CD4-positive, alpha-beta T cell (primary cell): ENCODE measurements at places on chromosomes 4 and X.
A peak's percentile ranks its signal among the peaks of the same experiment; 100 is the strongest.

GRCh38 chr4:86033171-86033570, 326.7 kb downstream of the MAPK10 start:
- no peak for DNase-seq

DNA sequence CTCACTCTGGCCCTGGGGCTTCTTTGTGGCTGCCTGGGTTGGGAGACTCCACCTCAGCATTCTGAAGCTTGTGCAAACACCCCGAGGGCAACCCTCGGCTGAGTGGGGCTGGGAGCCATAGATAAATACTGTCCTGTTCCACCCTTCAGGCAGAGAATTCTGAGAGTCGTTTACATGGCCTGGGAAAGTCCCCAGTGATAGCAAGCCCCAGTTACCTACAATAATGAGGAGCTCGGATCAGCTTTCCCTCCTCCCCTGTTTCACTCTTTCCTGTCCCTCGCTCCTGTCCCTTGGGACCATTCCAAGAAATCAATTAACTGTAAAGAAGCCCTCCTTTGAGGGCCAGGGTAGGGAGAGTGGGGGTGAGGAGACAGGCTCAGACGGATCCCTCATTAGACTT, 31.6 kb upstream of the DDX3X start:
- DNase-seq: no peak

DNA sequence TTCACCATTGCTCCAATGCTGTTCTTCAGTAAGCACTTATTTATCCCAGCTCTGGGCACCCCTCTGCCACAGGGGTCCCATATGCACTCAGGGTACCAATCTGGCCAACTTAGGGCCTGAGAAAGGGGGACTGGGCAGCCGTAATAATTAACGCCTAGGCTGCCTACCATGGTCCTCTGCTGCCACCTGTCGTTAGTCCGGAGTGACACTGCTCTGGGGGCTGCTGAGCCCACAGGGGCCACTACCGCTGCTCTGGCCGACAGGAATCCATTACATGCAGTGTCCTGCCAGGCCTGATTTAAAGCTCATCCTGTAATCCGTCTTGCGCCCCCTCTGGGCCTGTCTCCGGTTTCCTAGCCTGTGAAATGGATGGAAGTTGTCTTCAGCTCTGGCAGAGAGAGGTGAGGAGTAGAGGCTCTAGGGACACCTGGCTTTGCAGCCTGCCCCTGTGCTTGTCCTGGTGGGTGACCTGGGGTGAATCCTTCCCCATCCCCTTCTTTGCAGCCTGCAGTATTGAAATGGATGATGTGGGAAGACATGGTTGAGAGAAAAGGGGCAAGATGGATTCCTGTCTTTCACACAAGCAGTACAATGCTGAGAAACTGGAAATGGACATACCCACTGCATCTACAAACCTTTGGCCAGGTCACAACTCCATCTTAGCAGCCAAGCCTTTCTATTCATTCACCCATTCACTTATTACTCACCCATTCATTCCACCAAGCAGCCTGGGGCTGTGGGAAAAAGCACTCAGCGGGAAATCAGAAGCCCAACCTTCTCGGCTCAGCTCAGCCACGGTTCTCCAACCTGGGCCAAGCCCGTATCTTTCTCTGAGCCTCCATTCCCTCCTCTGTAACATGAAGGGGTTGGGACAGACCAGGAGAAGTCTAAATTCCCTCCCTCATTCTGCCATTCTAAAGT, 116.3 kb upstream of the NALF2 start:
- peak; percentile 1 for DNase-seq

- no peak for DNase-seq
Measured at GRCh38 chr4:85149676-85150075, 183.2 kb upstream of the WDFY3 start.

GRCh38 chr4:108118505-108118904, 50.2 kb downstream of the LEF1 start:
- DNase-seq: no peak

DNA sequence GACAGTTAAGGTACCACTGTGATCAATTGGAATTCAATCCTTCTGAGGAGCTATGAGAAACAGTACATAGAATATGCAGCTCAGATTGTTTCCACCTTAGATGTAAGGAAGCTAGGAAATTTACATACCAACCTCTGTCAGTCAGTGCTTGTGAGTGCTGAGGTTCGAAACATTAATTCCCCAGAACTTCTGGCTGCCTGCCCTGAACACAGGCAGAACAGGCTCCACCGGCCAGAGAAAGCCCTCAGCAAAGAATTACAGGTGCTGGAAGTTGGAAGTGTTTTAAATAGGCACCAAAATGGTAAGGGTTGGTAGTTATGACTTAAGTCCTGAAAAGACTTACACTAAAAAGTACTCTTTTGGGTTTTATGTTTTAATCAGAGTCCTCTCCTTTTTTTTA, 651.8 kb downstream of the C4orf33 start:
- DNase-seq: no peak

- no peak for DNase-seq
Measured at GRCh38 chrX:8861908-8862307, 60.7 kb upstream of the FAM9A start.

GRCh38 chrX:45009371-45010000, 136.5 kb downstream of the KDM6A start:
- DNase-seq: no peak

DNA sequence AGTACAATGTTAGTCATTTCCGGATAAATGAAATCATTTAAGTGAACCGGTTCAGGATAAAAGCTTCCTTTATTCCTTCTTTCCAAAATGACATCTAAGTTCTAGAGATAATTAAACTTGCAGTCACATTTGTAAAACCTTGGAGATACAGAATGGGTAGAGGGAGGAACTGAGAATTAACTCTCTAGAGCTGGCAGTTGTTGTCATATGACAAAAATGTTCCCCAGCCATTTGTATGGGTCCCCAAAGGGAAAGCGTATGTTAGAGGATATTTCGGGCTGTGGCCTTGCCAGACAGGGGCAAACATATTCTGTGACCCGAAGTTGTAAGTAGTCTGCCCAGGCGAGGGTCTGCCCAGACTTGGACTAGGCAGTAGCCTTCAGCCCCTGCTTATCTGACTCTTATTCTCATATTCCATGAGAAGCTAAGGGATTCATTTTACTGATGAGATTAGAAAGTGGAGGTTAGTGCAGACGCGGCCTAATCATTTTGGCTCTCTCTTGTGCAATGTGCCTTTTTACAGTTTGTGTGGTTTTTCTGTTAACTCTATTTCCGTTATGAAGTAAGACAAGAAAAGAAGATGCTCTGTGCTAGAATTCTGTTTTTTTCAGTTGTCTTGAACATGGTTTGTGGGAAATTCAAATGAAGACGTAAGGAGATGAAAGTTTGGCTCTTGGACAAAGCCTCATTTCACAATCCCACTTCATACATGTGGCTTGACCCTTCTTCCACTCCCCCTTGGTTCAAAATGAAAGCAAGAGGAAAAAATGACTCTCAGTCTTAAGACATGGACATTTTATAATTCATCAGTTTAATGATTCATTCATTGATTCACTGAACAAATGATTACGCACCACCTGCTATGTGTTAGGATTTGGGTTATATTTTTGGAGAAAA, 2394.2 kb upstream of the AGA start:
- DNase-seq: no peak

DNA sequence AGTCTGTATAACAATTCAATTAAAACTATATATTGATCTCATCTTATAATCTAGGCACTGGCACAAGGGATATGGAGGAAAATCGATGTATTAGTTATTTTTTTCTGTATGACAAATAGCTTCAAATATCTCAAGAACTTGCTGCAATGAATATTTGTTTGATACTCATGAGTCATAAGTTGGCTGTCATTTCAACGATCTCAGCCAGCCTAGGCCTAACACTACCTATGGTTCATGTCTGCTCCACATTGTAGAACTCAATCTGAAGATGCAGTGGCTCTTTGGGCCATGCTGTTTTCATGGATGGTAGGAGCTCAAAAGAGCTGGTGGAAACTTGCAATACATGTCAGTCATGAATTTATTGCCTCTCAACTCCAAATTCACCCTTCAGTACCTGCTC, 44.7 kb downstream of the MAGEB17 start:
- DNase-seq: no peak

- DNase-seq: peak; percentile 28
Measured at GRCh38 chr4:169620880-169621248, 486 bp downstream of the CLCN3 start.

- DNase-seq: no peak
Measured at GRCh38 chrX:45261005-45261404, 60.3 kb upstream of the DIPK2B start.

GRCh38 chrX:129726307-129727111, 12.3 kb upstream of the XPNPEP2 start:
- peak; percentile 4 for DNase-seq

DNA sequence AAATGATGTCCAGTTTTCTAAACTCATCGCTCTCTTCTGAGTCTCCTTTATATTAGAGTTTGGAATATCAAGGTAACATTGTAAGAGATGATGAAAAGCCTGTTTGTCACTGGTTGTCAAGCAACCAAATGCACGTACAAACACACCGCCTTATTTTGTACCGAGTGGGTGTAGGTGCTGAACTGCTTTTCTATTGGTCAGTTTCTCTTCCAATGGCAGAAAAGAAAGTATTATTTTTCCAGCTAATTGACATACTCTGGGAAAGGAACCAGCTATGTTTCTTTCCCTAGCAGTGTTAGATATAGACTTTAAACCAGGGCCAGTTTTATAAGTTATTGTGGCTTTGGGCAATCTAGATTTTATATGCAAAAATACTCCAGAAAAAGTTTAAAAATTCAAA, 6.6 kb upstream of the PPM1K start:
- DNase-seq: no peak

DNA sequence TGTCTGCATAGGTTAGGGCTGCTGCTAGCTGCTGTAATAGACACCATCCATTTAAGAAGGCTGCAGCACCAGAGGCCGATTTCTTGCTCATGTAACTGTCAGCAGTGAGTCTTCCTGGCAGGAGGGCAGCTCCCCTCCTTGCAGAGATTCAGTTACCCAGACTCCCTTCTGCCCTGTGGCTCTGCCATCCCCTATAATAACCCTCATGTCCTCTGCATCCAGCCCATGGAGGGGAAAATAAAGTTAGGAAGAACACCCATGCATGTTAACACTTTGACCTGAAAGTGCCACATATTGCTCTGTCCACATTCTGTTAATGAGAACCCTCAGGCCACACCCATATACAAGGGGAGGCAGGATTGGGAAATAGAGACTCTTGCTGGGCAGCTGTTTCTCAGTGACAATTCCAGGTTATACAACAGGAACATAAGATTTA, 5.4 kb downstream of the STBD1 start:
- no peak for DNase-seq

DNA sequence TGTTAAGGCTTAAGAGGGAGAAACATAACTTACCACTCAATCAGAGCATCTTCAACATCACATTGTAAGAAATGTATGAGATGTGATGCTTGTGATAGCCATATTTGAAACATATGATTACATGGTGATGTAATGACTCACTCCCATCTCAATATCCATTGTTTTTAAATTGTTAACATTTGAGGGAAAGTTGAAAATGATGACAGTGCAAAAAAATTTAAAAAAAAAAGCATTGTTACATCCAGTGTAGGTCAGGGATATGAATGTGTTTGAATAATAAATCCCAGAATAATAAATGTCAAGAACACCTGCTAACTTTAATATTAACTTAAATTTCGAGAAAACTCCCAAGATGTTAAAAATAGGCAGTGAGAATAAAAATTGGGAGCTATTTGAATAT, 6.4 kb upstream of the CCSER1 start:
- no peak for DNase-seq

GRCh38 chr4:14364953-14365536, 637.2 kb upstream of the CPEB2 start:
- no peak for DNase-seq

DNA sequence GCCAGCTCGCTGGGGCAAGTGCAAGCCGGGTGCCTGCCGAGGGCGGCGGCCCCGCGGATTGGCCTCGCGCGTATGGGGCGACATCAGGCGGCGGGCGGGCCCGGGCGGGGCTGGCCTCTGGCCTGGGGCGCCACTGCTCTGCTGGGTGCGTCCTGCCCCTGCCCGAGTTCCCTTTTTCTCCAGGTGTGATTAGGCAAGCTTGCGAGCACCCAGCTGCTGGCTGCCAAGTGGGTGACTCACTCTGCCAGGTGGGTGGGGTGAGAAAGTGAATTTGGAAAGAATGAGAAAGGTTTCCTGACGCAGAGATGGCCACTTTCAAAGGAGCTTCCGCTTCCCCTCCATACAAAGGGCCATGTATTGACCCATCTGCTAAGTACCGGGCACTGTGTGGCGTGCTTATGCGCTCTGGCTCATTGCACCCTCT, 32.5 kb downstream of the FGFBP1 start:
- peak; percentile 2 for DNase-seq

DNA sequence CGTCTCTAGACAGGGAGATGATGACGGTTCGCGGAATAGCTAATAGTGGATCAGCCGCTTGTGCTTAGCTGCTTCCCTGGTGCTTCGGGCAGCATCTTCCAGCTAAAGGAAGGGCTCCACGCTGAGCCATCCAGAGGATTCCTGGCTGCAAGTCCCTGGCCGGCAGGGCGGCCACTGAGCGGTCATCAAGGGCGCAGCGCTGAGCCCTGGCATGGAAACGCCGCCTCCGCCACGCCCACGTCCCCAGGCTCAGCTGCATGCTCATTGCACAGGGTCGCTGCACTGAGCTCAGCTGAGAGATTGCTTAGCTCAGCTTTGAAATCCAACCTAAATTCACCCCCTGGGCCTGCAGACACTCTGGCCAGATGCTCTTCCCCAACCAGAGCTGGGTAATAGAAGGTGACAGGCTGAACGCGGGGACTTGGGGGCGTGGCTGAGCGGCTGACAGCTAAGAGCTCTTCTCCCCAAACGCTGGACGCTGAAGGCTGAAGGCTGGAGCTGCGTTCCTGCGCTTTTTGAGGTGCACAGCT, 118.2 kb upstream of the KIT start:
- DNase-seq: no peak

GRCh38 chr4:99943904-99944437, 2.4 kb downstream of the DNAJB14 start:
- no peak for DNase-seq

DNA sequence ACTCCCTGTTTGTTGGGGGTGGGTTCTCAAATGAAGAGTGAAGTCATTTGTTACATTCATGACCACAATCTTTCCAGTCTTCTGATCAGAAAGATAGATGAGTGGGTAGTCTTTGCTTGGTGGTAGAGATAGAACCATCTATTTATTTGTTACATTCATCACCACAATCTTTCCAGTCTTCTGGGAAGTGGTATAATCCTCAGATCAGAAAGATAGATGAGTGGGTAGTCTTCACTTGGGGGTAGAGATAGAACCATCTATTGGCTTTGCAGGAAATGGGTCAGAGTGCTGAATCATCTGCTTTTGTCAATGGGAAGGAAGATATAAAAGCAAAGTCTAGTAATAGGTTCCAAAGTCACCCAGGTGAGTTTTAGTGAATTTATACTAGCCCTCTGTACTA, 64.2 kb upstream of the EPGN start:
- no peak for DNase-seq

GRCh38 chrX:46737041-46737440, 21.9 kb downstream of the SLC9A7 start:
- no peak for DNase-seq
